ENCODE measurements at places on chromosomes 13 and 19. TPM values are rescaled to one million over a fixed set of nuclear protein-coding genes. Genes with fewer than 3 reads are reported as not detected.

The ATP12A gene
- total RNA-seq: not detected

The ZNF506 gene
- total RNA-seq: 8.8 TPM

The TMEM145 gene
- total RNA-seq: 0.97 TPM

The C19orf73 gene
- total RNA-seq: 0.90 TPM

The ZNF536 gene
- not detected for total RNA-seq

The CEACAM8 gene
- not detected for total RNA-seq

The TNFSF11 gene
- 14.7 TPM for total RNA-seq
